Stimulated activated CD8-positive, alpha-beta memory T cell treated with anti-CD3 and anti-CD28 coated beads, Interleukin-4, amount 100 ng/mL, for 48 hours (primary cell): ENCODE measurements at places on chromosomes 7 and 10.

DNA sequence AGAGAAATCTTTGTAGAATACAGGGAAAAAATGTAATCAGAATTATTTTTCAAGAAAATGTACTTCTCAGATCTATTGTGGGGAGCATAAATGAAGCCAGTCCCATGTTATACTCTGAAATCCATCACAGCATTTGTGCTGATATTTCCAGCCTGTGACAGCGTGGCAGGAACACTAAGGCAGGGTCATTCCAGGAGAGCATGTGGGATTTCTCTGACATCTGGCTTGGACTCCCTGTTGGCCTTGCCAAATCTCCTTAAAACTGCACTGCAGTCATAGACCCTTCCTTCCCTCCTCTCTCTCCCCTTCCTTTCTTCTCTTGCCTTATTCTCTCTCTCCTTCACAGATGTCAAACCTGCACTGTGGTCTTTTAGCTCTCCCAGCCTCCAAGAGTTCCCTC lies 6.5 kb upstream of the TSPAN13 start:
- no peak for DNase-seq

GRCh38 chr10:78247821-78248220 lies 214.2 kb downstream of the RPS24 start:
- DNase-seq = no peak

- DNase-seq = no peak
These were observed 203.3 kb downstream of the CACNB2 start for GRCh38 chr10:18343573-18343972.

DNA sequence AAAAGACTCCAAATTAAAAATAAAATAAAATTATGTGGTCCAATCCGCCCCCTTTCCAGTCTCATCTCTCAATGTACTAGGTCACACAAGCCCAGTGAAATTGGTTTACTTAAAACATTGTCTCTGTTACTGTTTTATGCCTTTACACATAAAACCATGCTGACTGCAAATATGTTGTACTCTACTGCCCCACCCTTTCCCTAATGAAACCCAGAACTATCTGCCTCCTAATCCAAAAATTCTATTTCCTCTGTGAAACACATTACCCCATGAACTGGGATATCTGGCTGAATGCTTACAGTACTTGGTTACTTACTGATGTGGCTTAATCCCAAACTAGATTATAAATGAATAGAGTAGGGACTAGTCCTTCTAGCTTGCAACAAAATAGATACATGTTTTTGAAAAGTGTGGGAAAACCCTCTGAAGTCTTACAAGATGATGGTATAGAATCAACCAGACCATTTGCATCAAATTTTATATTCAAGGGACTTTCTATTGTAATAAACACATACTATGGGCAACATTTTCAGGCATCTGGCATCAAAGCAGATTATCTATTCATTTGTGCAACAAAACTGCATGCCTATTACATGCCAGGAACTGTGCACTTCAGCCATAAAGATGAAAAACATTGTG lies 10.0 kb upstream of the KMT2E start:
- no peak for DNase-seq

GRCh38 chr10:111171183-111171582 lies 94.4 kb downstream of the ADRA2A start:
- no peak for DNase-seq

GRCh38 chr10:110820321-110820814 lies 51.4 kb upstream of the PDCD4 start:
- no peak for DNase-seq

DNA sequence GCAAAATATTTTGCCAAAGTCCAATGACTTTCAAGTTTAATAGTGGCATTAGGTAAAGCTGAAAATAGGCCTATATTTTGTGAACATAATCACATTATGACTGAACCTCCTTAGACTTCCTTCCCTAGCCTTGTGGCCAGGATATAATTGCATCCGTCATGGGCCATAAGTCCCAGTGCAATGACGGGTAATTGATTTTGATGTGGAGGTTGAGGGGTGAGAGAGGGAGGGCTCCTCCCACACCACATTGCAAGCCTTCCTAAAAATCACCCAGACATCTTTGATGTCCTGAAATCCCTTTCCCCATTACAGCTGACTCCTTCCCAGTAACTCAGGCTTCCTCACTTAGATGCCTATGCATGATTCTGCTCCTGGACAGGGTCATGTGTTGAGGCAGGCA lies 25.6 kb downstream of the TAS2R41 start:
- DNase-seq = no peak

DNA sequence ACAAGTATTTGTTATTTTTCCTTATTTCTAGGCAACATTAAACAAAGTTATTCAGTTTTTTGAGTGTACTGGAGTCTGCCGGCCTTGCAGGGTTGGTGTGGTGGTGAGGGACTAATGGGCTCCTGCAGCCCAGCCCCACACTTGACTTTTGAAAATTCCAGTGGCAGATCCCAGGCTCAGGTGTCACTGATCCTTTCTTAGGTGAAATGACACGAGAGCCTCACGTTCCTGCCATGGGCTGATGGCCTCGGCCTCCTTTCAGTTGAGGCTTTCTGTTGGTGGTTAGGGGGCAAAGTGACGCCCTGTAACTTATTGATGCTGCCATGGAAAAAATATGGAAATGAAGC lies 117.9 kb downstream of the NKX6-2 start:
- DNase-seq = no peak

DNA sequence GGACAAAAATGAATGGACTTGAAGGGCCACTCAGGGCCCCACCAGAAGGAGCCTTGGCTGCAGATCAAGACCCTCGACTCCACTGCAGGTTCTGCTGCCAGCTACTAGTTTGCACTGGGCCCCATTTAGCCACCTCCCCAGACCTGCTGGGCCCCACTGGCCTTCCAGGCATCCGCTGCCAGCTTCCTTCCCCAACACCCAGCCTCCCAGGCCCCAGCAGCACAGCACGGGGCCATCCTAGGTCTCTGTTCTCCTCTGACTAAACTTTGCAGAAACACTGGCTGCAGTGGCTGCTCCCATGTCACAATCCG lies 277.4 kb upstream of the KLF14 start:
- DNase-seq = peak; percentile 55

DNA sequence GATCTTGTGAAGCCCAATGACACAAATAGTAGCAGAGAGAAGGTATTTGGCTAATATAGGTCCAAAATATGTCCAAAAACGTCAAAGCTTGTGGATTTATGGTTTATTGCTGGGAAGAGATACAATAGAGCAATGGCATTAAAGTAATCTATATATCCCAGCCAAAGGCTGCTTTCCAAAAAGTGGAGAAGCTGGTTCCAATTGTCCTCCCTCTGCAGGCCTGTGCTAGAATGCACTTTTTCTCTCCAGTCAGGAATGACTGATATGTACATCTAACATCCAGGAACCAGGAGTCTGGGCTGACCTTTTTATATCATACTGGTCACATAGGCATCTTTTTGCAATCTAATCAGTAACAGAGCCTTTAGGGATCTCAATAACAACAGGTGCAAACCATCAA lies 167.1 kb upstream of the FAM3C start:
- DNase-seq = no peak

- no peak for DNase-seq
These were observed 36.9 kb upstream of the CDHR3 start for GRCh38 chr7:105926131-105926530.

DNA sequence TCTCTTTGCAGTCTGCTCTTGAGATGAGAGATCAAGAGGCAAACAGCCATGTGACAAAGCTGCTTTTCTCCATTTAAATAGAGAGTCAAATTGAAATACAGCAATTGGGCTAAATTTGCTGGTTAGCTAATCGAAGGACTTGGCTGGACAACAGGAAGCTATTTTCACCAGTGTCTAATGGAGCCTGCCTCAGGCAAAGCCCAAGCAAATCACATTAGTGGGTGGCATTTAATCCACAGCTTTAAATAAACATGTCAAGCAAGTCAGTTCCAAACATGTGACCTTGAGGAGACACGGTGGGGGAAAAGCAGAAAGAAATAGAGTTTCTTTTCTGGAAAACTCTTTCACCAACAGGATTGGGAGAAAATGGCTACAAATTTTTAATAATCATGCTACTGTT lies 180.5 kb upstream of the AOAH start:
- DNase-seq = no peak

DNA sequence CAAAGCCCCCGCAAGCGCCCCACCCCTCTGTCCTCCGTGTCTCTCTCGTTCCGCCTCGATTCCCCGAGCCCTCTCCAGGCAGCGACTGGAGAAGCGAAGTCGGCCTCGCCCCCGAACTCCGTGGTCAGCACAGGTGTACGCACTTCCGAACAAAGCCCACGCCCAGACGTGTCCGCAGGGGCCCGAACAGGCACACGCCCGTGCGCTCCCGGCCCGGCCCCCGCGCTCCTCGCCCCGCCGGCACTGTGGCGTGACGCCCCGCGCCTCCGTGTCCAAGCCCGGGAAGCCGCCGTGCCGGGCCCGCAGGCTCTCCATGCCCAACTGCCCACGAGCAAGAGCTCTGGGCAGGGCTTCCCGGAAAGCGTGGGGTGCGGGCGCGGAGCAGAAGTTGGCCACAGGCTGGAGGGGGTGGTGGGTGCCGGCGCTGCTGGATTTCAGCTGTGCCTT lies 662 bp downstream of the NRCAM start:
- peak; percentile 34 for DNase-seq

GRCh38 chr7:116957874-116958273 lies 4.6 kb downstream of the ST7 start:
- DNase-seq = no peak

- no peak for DNase-seq
These were observed 88.1 kb downstream of the PRKCQ start for GRCh38 chr10:6491841-6492609.

GRCh38 chr7:106573125-106573663 lies 87.8 kb downstream of the CCDC71L start:
- no peak for DNase-seq

DNA sequence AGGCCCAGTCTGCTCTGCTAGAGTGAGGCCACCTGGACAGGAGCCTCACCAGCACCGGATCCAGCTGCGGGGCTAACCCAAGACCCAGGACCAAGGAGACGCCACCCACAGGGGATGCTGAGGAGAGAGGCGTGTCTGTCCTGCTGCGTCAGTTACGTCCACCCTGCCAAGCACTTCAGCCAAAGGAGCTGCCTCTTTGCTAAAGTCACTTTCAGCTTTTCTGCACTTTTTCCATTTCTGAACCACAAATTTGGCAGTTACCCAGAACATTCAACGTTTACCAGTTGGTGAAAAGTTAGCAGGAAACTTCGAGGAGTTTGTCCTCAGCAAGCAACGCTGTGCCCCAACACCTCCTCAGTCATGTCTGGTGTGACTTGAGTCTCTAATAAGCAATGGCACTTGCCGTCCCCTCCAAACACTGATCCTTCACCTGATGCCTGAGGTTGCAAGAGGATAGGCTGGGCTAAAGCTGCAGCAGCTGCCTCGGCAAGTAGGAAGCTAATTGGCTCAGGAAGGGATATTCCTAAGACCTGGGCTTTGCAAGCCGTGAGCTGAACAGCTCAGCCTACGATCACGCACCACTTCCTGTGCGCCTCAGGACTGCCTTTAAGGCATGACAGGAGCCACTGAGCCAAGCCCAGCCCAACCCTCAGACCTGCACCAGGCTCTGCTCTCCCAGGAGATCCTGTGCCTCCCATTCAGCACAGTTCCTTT lies 40.1 kb downstream of the KCNH2 start:
- peak; percentile 48 for DNase-seq

- no peak for DNase-seq
These were observed 1254.6 kb upstream of the CELF2 start for GRCh38 chr10:9762966-9763656.

- DNase-seq = peak; percentile 56
These were observed 48.8 kb upstream of the DGKI start for GRCh38 chr7:137895301-137896221.

DNA sequence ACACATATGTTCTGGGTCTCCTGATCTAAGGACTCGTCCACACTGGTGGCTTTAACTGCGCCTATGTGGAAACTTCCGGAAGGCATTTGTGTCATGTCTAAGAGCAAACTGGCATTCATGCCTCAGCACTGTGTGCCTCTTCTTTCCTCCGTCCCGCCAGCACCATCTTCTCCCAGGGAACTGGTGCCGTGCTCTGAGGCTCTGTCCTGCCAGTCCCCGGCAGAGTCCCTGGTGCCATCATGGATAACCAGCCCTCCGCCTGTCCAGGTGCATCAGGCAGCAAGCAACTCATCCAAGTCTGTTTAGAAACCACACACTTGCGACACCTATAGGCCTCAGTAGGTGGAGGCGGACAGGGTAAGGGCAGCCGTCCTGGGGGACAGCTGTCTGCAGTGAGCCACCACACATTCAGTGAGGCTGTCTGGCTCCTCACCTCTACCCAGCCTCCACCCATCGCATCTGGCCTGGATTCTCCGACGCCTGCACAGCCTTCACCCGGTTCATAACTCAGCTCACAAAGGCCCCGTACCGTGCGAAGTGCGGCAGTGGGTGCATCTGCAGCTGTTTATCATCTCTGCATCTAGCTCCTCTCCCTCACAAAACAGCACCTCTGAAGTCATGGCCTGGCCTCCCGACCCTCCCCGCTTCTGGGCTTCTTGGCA lies 162.7 kb downstream of the DIP2C start:
- DNase-seq = no peak
